NCI-H69 (cell line): ENCODE measurements at places on chromosomes 16 and 17.

- DNase-seq = no peak
Measured at GRCh38 chr16:35102780-35103403, 1643.5 kb downstream of the TP53TG3F start.

DNA sequence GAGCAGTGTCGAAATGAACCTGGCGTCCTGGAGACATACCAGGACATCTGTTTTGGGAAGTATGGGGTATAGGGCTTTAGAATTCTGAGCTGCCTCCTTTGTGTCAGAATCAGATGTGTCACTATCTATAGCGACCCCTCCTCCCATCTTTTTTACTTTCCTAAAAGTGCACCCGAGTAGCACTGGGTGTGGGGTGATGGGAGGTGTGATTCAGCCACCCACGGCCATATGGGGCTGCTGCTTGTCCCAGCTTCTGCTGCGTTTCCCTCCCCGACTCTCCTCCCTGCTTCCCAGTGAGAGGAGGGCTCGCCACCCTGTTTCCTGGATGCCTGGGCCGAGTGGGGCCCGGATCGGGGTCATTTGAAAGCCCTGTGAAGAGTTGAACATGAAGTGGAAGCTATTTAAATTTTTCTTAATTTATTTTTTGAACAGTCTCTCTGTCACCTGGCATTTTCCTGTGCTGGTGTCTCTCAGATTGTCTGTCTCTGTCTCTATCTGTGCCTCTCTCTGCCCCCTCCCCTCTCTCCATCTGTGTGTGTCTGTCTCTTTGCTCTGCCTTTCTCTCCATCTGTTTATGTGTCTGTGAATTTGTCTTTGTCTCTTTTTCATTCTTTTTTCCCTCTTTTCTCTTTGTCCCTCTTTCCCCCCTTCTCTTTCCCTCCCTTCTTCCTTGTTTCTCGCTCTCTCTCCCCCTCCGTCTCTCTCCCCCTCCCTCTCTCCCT, 638.8 kb upstream of the EEF2KMT start:
- no peak for DNase-seq

DNA sequence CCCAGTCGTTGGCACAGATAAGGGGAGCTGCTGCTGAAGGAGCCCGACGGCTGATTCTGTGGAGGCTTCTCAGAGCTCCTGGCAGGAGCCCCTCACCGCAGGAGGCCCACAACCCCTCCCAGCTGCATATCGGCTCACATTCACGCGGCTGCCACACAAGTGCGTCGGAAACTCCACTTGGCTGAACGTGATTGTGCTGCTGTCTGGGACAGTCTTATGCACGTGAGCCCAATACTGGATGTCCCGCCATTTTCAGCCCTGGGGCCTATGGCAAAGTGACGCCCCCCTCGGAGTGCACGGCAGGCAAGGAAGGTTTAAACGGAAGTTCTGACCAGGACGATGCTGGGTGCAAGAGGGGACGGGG, 8.7 kb upstream of the PITPNA start:
- DNase-seq = no peak

- DNase-seq = no peak
Measured at GRCh38 chr16:22648141-22648540, 137.4 kb downstream of the NPIPB5 start.

DNA sequence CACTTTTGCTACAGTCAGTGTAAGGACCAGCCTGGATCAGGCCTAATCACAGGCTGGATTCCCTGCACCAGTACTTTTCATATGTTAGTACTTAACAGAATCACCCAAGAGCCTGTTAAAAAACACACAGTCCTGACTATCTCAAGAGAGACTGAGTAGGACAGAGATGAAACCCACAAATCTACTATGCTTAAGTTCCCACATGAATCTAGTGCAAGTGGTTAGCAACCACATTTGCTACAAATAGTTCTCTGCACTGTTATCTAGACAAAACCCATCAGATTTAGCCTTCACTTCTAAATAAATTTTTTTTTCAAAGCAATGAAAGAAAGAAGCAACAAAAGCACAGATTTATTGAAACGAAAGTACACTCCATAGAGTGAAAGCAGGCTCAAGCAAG, 38.9 kb downstream of the SSH2 start:
- DNase-seq = no peak

DNA sequence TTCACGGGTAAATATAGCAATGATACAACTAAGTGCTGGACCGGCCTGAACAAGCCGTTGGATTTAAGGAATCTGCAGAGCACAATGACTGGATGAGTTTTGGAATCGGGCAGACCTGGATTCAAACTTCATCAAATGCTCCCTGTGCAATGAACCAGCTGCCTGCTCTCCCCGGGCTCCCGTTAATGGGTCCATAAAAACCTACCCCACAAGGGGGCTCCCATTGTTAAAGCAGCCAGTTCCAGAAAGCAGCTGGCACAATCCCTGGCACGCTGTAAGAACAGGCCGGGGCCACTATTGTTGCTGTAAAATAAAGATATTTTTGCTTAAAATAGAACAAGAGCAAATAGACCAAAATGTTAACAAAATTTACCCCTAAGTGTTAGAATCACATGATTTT, 131.9 kb downstream of the C16orf95 start:
- DNase-seq = no peak
